ENCODE measurements at places on chromosomes 13 and 19.
A peak's percentile ranks its signal among the peaks of the same experiment; 100 is the strongest.

DNA sequence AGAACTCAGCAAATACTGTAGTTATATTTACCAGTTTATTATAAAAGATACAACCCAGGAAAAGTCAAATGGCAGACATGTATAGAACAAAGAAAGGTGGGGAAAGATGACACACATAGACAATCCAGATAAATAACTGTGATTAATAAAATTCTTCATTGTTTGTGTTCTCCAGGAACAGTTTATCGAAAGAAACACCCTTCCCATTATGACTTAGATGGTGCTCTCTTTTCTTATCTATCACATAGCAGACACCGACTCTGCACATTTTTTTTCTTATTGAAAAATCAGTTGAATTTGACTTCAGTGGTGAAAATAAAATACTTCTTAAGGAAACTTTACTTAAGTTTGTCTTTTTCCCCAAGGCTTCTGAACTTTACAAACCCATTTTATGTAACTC lies 6.2 kb downstream of the ZNF708 start:
- DNase-seq: no peak

GRCh38 chr13:44237881-44238421 lies 135.7 kb upstream of the SERP2 start:
- DNase-seq: no peak

GRCh38 chr19:36115453-36116343 lies at the start of gene TBCB:
TSS of gene TBCB (plus strand) at chr19:36115468. CDS start at chr19:36115561, 93 bp downstream.
- no peak for DNase-seq

DNA sequence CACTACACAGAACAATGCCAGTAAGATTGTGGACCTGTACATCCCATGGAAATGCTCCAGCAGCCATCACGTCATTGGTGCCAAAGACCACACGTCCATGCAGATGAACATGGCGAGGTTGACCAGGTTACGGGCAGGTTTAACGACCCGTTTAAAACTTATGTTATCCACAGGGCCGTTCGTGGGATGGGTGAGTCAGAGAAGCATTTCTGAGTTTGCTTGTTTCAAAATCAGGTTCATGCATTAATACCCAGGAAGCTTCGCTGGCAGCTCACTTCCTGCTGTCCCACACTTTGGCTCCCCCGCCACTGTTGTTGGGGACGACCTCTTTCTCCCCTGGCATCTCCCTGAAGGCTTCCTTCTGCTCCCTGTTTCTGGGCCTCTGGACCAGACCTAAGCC lies 194.1 kb downstream of the USP12 start:
- DNase-seq: no peak

- no peak for DNase-seq
These were observed 708.2 kb downstream of the UQCRFS1 start for GRCh38 chr19:28504727-28505126.

- DNase-seq: no peak
These were observed 1.9 kb upstream of the NFIC start for GRCh38 chr19:3364501-3364858.

DNA sequence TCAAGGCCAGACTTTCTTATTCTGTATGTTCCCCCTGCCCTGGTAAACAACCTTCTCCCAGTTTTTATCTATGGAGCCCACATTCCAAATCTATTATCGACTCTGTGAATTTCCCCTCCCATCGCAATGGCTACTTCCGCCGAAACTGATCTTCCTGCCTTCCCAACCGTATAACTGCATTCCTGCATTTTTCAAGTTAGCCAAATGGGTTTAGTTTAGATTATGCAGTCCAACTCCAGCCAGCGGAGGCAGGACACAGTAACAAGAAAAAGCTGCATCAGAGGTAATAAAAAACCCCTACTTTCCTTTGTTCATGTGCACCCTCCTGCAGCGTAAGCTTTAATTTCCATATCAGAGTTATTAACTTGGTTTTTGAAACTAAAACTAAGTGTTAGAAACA lies 112.2 kb upstream of the ZNF91 start:
- DNase-seq: no peak

- DNase-seq: no peak
These were observed 69.7 kb upstream of the C1QTNF9B start for GRCh38 chr13:23966691-23967615.

DNA sequence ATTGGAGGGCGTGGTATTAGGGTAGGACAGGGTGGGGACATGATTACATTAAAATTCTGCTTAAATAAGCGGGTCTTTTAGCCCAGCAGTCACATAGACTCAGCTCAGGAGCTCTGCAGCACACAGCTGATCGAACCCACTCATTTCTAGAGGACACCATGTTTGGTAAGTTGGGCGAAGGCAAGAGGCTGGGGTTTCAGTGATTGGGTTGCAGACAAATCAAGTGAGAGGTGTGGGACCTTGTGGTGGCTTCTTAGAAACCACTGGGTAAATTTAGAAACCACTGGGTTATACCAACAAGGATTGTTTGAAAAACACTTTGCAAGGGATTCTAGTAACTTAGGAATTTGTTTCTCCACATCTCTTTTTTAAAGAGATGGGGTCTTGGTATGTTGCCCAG lies at the start of gene LEUTX:
Gene LEUTX (plus strand): TSS at position 92 of the 400 bp plus-strand sequence. CDS start 67 bp downstream, at position 159.
- DNase-seq: no peak

- no peak for DNase-seq
These were observed 1.6 kb upstream of the RAB11B start for GRCh38 chr19:8388612-8388958.

GRCh38 chr19:30886222-30886621 lies 463.0 kb downstream of the TSHZ3 start:
- no peak for DNase-seq

GRCh38 chr19:38812009-38812840 lies 520 bp downstream of the LGALS4 start:
- no peak for DNase-seq

- DNase-seq: no peak
These were observed 532.0 kb downstream of the GPC6 start for GRCh38 chr13:93758575-93758974.

- no peak for DNase-seq
These were observed 81.9 kb downstream of the IPO5 start for GRCh38 chr13:98035373-98035772.

- no peak for DNase-seq
These were observed 195.0 kb upstream of the ATXN8OS start for GRCh38 chr13:69912630-69913029.

GRCh38 chr13:21580736-21581135 lies 23.2 kb downstream of the MICU2 start:
- no peak for DNase-seq

- DNase-seq: peak; percentile 83
These were observed 1.8 kb downstream of the ETHE1 start for GRCh38 chr19:43524922-43525835.

- DNase-seq: no peak
These were observed 51.6 kb downstream of the KLF2 start for GRCh38 chr19:16376241-16376640.

- DNase-seq: no peak
These were observed 376.7 kb downstream of the LIG4 start for GRCh38 chr13:107838588-107839161.

DNA sequence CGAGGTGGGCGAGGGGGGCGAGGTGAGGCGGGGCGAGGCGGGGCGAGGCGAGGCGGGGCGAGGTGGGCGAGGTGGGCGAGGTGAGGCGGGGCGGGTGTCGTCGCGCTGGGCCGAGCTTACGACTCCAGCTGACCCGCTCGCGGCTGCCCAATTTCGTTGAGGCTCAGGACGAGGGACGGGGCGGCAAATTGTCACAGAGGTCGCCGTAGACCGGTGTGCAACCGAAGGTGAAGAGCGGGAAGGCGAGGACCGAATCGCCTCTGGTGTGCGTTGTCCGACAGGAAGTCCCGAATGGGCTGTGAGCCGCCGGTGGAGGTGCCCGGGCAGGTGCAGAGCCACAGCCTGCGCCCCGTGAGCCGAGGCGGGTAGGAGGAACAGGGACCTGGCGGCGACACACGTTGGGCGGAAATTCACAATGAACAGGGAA lies at the start of gene LACC1:
Gene LACC1 (plus strand): TSS at position 150 of the 427 bp plus-strand sequence. CDS start 1,082 bp downstream, outside the sequence.
- DNase-seq: peak; percentile 49

- DNase-seq: no peak
These were observed 6.3 kb upstream of the RB1 start for GRCh38 chr13:48297131-48297786.

Data from Calu3 (cell line).